ACHN (cell line): ENCODE measurements at places on chromosomes 6 and 20.

DNA sequence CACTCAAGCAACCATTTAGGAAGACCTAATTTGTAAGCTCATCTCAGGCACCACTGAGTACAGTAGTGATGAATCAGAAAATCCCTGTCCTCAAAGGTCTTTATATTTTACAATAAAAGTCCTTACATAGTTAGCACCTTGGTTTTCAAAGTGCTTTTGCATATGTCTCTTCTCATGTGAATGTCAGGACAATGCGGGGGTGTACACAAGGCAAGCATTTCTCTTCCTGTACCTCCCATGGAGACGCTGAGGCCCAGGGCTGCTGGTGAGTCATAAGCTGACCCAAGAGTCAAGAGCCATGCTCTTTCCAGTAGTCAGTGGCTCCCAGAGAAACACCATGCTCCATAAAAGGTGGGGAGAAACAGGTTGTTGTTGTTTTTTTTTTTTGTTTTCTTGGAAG is 174.0 kb downstream of the GJA10 start:
- peak; percentile 5 for DNase-seq

GRCh38 chr6:84455511-84456029 is 228.1 kb upstream of the CEP162 start:
- DNase-seq = no peak

GRCh38 chr6:75091467-75092190 is 114.2 kb downstream of the COL12A1 start:
- DNase-seq = no peak

- DNase-seq = no peak
These were observed 63.0 kb upstream of the EYA2 start for GRCh38 chr20:46831633-46832011.
